ENCODE measurements at places on chromosomes 5 and 9.

DNA sequence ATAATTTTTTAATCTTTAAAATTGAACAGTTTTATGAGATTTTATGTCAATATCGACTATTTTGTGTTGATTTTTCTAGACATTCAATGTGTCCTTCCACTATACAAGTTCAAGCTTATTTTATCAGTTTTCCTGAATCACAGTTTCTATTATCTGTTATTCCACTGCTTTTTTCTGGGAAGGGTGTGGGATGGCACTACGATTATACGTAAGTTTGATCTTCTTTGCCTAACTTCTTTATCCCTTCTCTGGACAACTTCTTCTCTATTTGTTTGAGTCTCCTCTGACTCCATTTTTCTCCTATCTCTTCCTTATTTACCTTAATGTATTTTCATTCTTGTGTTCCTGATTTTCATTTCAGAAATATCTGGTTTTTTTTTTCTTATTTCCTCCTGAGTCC lies 24.5 kb downstream of the TBC1D9B start:
- DNase-seq = no peak

DNA sequence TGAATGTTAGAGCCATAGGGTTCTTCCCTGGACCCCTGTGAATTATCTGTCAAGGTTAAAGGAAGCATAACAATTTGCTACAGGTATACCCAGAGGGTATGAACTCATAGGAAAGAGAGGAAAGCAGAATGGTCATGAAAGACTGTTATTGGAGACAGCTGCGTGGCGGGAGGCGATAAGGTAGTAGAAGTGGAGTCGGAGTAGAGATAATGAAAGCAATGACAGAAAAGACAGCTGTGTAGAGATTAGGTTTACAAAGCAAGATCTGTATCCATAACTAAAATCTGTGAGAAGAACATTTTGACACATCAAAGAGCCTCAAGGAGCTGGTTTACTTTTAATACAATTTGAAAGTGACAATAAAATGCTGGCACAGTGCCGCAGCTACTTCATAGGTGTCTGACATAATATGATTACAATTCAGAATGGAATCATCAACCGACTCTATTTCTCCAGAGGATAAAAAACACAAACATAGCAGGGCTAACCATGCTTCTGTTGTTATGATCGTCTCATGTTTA lies 603.9 kb downstream of the CDH12 start:
- no peak for DNase-seq

GRCh38 chr5:120463991-120464626 lies at the start of gene PRR16:
Gene PRR16, plus strand, starts transcription at chr5:120464300.
- DNase-seq = peak; percentile 25

DNA sequence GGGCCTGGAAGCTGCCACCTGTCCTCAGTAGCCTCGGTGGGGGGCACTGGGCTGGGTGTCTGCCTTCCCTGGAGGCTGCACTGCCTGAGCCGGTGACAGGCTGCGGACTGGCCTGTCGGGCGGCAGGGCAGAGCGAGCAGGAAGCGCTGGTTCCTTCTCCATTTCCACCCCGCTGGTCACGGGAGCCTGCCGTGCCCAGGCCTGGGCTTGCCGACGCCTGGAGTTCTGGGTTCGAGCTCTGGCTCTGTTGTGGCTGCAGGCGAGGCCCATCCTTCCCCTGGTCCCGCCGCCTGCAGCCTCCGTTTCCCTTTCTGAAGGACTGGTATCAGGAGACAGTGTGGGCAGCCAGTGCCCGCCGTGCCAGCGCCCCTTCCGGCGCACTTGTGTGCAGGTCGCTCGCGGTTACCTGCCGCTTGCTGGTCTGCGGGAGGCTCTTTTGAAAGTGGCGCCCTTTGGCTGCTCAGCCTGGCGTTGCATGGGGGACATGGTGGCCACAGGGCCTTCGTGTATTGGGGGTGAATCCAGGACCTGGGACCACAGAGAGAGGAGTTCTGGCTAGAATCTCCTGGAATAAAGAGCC lies 34.0 kb downstream of the RXRA start:
- no peak for DNase-seq

GRCh38 chr5:50439221-50439620 lies 1.9 kb downstream of the EMB start:
- DNase-seq = no peak

Measured in large intestine (tissue), 12 donors.